Activated naive CD8-positive, alpha-beta T cell treated with anti-CD3 and anti-CD28 coated beads for 36 hours (primary cell): ENCODE measurements at places on chromosomes 6 and 20.

DNA sequence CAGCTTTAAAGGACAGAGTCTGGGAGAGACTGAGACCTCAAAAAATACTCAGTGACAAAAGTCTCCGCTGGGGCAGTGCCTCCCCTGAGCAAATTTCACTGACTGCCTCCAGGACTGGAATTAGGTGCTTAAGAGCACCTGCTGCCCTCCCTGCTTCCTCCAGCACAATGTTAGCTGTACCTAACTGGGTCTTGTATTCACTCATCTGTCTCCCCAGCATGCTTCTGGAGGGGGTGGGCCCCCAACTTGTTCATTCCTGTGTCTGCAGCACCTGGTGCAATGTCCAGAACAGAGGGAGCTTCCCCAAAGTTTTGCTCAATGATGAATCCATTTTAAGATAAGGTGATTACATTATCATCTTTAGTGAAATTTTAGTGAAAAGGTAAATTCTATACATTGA, 650.7 kb downstream of the KIF16B start:
- DNase-seq = no peak

GRCh38 chr6:83185096-83185495, 8.0 kb downstream of the PGM3 start:
- no peak for DNase-seq

GRCh38 chr6:193773-194310, 98.4 kb upstream of the DUSP22 start:
- DNase-seq = peak; percentile 21

- no peak for DNase-seq
Observed at GRCh38 chr20:30288346-30288745, 969.1 kb upstream of the DEFB115 start.

- no peak for DNase-seq
Observed at GRCh38 chr6:106158816-106159215, 72.7 kb downstream of the PRDM1 start.
